Retinal pigment epithelial cell (primary cell): ENCODE measurements at places on chromosomes 5 and 9.
A peak's percentile ranks its signal among the peaks of the same experiment; 100 is the strongest.

DNA sequence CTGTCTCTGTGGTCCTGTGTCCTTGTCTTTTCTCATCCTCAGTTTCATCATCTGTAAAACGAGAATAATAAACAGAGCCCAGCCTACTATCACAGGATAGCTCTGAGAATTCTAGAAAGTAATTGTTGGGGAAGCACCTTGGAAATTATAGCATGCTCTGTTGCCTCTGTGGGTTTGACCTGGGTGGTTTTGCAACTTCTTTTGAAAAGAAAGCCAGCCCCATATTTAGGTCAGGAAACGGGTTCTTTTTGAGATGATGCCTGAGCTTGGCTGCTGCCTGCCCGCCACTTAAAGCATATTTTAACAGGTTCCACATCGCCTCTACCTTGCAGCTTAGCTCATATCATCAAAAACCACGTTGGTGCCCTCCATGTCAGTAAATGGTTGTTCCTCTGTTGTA lies 111.1 kb downstream of the TLR4 start:
- no peak for DNase-seq

- DNase-seq = peak; percentile 5
Observed at GRCh38 chr9:110623462-110624025, 44.0 kb upstream of the SVEP1 start.

DNA sequence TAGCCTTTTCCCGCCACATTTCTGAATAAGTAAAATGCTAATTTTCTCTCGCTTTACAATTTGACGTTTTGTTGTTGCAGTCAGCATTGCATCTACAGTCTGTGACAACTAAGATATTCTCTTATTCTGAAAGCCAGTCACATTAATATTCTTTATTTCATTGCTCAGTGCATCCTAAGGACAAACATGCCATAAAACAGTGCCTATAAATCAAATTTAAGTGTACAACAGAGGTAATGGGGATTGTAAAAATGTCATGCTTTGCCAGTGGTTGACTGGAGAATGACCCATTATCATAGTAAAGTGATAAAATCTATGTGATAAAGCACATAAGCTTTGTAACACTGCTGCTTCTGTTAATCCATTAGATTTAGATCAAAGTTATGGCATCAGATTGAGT lies 1850.0 kb upstream of the ACO1 start:
- DNase-seq = no peak

- no peak for DNase-seq
Observed at GRCh38 chr5:124546643-124547042, 199.8 kb downstream of the ZNF608 start.

GRCh38 chr9:134172198-134173126 lies 8.1 kb upstream of the RNU6ATAC start:
- no peak for DNase-seq

GRCh38 chr9:125810161-125810560 lies 63.0 kb downstream of the PBX3 start:
- no peak for DNase-seq

GRCh38 chr5:43620944-43621505 lies 18.0 kb downstream of the NNT start:
- DNase-seq = no peak

DNA sequence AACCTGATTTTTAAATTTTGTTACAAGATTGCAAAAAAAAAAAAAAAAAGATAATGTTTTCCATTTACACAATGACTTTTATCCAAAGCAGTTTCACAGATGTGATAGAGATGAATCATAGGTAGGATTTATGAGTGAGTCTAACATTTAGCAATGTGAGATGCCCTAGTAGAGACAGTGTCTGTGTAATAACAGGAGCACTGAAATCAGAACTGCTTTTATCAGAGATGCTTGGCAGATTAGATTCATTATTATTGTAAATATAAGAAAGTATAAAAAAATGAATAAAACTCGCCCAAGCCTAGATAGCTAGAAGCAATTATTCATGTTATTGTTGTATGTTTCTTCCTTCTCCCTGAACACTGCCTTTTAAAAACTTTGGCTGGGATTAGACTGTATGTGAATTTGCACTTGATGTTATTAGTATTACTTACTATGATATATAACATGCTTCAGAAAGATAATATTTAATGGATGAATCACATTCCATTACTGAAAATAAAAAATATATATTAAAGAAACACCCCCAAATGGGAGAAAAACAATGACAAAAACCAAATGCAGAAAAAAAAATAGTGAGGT lies 567.3 kb upstream of the KLF4 start:
- no peak for DNase-seq

GRCh38 chr5:152331718-152332117 lies 73.4 kb downstream of the NMUR2 start:
- DNase-seq = no peak

DNA sequence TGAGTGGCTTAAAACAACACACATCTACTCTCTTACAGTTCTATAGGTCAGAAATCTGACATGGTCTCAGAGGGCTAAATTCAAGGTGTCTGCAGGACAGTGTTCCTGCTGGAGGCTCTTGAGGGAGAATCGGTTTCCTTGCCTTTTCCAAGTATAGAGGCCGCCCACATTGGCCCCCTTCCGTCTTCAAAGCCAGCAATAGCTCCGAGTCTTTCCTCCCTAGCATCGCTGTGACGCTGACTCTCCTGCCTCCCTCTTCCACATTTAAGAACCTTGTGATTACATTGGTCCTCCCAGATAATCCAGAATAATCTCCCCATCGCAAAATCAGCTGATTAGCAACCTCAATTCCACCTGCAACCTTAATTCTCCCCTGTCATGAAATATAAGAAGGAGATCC lies 81.3 kb upstream of the IER5L start:
- no peak for DNase-seq

DNA sequence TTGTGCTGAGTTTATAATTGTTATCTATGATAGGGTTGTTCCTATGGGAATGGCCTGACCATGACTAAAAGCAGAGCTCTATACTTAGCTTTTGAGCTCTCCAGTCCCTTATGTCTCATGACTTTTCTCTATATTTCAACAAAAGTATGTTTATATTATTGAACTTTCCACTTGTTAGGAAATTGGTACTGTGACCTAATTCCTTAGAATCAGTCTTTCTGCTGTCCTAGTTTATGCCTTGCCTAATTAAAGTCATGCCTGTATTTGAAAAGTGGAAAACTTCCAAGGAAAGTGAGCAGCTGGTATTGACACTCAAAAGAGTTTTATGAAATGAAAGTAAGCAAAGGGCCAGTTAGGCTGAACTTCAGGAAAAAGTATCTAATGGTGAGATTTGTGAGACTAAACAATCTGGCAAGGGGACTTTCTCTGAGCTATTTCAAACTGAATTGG lies 68.6 kb downstream of the XRCC4 start:
- peak; percentile 25 for DNase-seq

- no peak for DNase-seq
Observed at GRCh38 chr9:87887661-87888480, 5.2 kb downstream of the SPATA31E1 start.

DNA sequence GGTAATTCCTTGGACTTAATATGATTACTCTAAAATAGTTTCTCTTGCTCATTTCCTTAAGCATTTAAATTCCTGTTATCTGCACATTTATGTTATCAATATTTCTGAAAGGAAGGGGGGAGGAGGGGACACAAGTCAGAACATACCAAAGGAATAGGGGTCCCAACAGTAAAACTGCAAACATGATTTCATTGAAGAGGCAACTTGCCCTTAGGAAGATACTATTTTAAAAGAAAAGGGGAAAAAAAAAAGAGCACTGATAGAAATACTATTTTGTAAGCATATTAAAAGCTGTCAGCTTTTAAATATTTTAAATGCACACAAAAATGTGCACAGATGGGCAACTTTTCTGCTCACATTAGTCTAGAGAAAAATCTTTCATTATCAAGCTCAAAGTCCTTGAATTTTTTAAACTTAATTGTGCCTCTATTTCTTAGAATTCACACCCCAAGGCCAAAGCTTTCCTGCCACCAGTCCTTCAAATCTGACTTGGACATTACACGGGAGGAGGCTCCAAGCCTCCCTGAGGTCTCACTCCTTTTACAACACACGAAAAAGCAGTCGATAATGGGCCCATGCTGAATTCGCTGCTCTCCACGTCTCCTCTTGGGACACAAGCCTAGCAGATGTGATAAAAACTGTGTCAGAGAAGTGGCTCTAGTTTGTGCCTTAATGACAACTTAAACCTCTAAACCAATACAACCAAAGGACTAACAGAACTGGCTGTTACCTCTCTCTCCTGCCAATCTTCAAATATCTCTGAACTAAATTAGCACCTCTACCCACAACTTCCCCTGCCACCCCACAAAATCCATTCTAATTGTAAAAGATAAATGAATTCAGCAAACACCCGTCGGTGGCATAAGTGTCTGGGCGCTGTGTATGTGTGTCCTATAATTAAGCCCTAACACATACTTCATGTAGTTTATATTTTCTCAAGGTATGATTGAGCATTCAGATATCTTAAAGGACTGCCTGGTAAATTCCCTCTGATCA lies 154.3 kb downstream of the DENND1A start:
- DNase-seq = no peak

DNA sequence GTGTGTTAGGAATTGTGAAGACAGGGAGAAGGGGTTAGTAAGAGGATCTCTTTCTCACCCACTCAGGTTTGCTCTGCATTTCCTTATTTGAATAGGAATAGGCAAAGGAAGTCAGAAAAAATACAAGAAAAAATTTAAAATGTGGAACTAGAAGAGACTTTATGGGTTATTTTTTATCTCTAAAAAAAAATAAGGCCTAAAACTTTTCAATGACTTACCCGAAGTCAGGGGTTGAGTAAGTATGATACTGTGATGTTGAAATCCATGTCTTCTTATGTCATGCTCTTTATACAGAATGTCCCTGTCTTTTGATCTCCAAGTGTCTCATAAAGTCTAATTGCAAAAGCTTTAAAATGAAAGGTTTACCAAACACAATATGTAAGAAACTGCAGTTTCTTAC lies 148.3 kb upstream of the PIK3R1 start:
- no peak for DNase-seq
